A549 treated with AZD2906 at 1 μM for 4 hours (cell line): ENCODE measurements at places on chromosomes 3 and 15. TPM values are rescaled to one million over a fixed set of nuclear protein-coding genes. Genes with fewer than 3 reads are reported as not detected.

The SNUPN gene
- 27.5 to 32.9 TPM (median 30.4 TPM) in 5 replicates for total RNA-seq

The BFSP2 gene
- total RNA-seq, result not detected in 5 replicates

The CYP8B1 gene
- total RNA-seq, result 0.02 TPM in 1 of 5 replicates, not detected in the others

The CEMIP gene
- total RNA-seq, result 0.78 to 1.2 TPM (median 1.0 TPM) in 5 replicates
